ENCODE measurements at places on chromosomes 3 and 15.

DNA sequence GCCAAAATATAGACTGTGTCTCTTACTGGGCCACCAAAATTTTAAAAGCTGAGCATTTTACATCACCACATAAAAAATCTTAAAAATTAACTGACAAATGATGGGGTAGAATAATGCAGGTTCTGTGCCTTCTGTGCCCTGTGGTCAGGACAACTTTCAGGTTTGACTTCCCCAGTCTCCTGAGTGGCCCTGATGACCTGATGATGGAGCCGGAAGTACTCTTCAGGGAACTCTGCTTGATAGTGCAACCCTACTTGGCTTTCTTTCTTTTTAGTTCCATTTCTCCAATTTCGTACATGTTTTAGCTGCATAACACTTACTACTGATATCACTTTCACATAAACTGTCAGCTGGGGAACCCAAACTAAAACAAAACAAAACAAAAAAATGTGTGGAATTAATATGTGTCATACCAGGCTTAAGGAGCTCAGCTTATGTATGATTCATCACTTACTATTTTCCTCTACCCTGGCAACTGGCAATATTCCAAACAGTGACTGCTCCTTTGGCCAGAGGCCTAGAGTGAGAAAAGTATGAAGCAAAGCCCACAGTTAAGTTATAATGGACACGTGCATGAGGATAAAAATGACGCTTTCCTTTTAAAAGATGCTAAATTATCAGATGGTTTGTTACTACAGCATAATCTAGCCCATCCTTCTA lies 194.3 kb downstream of the BCHE start:
- no peak overlapping the region for H3K4me3 ChIP-seq
- no peaks in the 10 kb centered on the region for H3K36me3 ChIP-seq
- peak; percentile 93 for DNase-seq
- peaks cover 24% of the 10 kb centered on the region for H3K4me1 ChIP-seq
- no peaks in the 10 kb centered on the region for H3K27me3 ChIP-seq

DNA sequence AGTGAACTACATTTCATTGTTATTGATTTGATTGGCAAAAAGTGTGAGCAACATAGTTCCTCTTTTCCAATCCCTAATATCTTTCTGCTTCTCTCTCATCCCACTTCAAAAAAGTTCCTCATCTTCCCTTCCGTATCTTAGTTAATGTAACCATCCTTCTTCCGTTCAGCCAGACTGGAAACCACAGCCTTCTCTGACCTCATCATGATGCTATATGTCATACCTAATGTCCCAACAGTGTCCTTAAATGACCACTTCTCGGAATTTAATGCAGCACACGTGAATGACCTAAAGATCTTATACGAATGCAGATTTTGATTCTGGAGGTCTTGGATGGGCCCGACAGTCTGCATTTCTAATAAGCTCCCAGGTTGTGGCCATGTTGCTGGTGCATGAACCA lies 320.3 kb upstream of the SATB1 start:
- DNase-seq, result no peak
- H3K27ac ChIP-seq, result no peak overlapping the region
- H3K4me3 ChIP-seq, result no peak overlapping the region
- no peaks in the 10 kb centered on the region for H3K36me3 ChIP-seq
- no peaks in the 10 kb centered on the region for H3K4me1 ChIP-seq
- no peaks in the 10 kb centered on the region for H3K27me3 ChIP-seq

DNA sequence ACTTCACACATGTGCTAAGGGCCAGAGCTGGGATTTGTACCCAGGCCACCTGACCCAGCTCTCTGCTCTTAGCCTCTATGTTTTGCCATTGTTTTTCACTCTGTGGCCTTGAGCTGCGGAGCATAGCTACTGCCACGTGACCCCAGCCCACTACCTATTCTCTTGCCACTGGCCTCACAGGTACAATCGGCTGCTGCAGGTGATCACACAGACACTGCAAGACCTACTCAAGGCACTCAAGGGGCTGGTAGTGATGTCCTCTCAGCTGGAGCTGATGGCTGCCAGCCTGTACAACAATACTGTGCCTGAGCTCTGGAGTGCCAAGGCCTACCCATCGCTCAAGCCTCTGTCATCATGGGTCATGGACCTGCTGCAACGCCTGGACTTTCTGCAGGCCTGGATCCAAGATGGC lies 46.2 kb downstream of the SEMA3G start:
- DNase-seq, result no peak
- no peaks in the 10 kb centered on the region for H3K4me1 ChIP-seq
- H3K4me3 ChIP-seq, result no peak overlapping the region
- H3K27me3 ChIP-seq, result no peaks in the 10 kb centered on the region

DNA sequence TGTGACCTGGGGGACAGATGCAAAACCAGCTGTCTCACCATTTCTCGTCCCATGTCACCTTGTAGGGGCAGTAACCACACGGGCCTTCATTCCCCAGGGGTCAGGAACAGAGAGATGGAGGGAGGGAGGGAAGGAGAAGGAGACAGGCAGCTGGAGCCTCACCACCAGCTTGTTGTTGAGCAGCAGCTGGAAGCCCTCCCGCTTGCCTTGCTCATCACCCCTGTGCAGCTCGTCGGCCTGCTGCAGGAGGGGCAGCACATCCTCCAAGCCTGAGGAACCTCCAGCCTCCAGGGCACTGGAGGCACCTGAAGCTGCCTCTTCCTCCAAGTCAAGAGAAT lies 10.3 kb downstream of the RMDN3 start:
- H3K27ac ChIP-seq, result no peak overlapping the region
- H3K36me3 ChIP-seq, result peaks cover 21% of the 10 kb centered on the region
- no peaks in the 10 kb centered on the region for H3K27me3 ChIP-seq
- DNase-seq, result no peak
- no peaks in the 10 kb centered on the region for H3K4me1 ChIP-seq

- no peaks in the 10 kb centered on the region for H3K27me3 ChIP-seq
- no peak overlapping the region for H3K27ac ChIP-seq
- no peaks in the 10 kb centered on the region for H3K36me3 ChIP-seq
- no peak for DNase-seq
- H3K4me1 ChIP-seq, result no peaks in the 10 kb centered on the region
These were observed 2.7 kb downstream of the SLC22A14 start for GRCh38 chr3:38284756-38285150.

DNA sequence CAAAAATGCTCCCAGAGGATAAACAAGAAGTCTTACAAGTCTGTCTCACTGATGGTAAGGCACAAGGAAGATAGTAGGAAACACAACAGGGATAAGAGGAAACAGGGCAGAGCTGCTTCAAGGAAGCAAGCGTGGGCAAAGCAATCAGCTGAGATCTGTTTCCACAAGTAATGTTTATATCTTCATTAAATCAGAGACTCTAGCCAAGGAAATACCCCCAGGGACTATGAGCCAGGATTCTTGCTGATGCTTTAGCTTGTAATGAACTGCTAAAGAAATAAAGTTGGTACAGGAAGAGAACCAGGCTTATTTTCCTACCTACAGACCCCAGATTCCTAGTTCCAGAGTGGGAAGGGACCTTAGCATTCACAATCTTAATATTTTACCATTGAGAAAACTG lies 112.7 kb upstream of the C3orf80 start:
- no peaks in the 10 kb centered on the region for H3K36me3 ChIP-seq
- H3K4me1 ChIP-seq, result no peaks in the 10 kb centered on the region
- DNase-seq, result no peak
- no peaks in the 10 kb centered on the region for H3K27me3 ChIP-seq
- no peak overlapping the region for H3K27ac ChIP-seq
- no peak overlapping the region for H3K4me3 ChIP-seq

- H3K4me1 ChIP-seq, result no peaks in the 10 kb centered on the region
- H3K27me3 ChIP-seq, result peaks cover 4% of the 10 kb centered on the region
- no peak for DNase-seq
- no peak overlapping the region for H3K27ac ChIP-seq
These were observed 1154.0 kb downstream of the IGSF11 start for GRCh38 chr3:117880638-117881037.

DNA sequence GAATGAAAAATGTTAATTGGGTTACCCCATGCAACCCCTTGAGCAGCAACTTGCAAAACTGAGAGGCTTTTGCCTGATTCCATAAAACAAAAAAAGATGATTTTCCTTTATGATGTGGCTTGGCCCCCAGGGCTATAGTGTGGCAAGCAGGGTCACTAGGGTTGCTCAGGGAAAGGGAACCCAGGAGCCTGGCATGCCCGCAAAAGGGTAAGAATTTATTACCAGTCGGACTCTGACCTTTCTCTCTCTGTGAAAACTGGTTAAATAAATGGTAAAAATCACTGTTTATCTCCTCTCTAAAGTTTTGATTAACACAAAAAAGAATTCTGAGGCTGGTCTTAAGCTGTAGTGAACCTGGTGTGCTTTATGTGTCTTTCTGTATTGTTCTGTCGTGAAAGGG lies 37.7 kb upstream of the SEC61A1 start:
- DNase-seq, result no peak
- H3K4me1 ChIP-seq, result peaks cover 9% of the 10 kb centered on the region
- no peaks in the 10 kb centered on the region for H3K36me3 ChIP-seq
- H3K4me3 ChIP-seq, result no peak overlapping the region
- H3K27me3 ChIP-seq, result no peaks in the 10 kb centered on the region

- no peak overlapping the region for H3K27ac ChIP-seq
- DNase-seq, result no peak
- H3K36me3 ChIP-seq, result peaks cover 54% of the 10 kb centered on the region
These were observed 29.6 kb downstream of the TMEM39A start for GRCh38 chr3:119433613-119434325.

- no peaks in the 10 kb centered on the region for H3K36me3 ChIP-seq
- no peak overlapping the region for H3K4me3 ChIP-seq
- H3K4me1 ChIP-seq, result no peaks in the 10 kb centered on the region
- peak overlapping the region; percentile 1 for H3K27ac ChIP-seq
These were observed 14.5 kb downstream of the TAGLN3 start for GRCh38 chr3:112013058-112013783.

DNA sequence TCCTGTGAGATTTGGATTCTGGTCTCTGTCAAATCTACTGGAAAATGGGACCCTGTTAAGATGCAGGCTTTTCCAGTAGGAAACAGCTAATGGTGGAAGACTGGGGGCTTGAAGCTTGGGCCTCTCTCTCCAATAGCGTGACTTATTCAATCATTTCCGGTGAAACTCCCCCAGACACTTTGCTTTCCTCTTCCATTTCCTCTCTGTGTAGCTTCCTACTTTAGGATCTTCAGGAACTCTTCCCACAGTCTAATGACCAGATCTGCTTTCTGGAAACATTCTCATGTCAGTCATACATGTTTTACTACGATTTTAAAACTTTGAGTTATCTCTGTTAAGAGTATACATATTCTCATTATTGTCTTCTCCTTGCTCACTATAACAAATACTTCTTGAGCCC lies 28.0 kb upstream of the TPRG1 start:
- no peak overlapping the region for H3K4me3 ChIP-seq
- H3K27ac ChIP-seq, result no peak overlapping the region
- no peaks in the 10 kb centered on the region for H3K27me3 ChIP-seq
- no peaks in the 10 kb centered on the region for H3K36me3 ChIP-seq
- peaks cover 8% of the 10 kb centered on the region for H3K4me1 ChIP-seq
- no peak for DNase-seq

DNA sequence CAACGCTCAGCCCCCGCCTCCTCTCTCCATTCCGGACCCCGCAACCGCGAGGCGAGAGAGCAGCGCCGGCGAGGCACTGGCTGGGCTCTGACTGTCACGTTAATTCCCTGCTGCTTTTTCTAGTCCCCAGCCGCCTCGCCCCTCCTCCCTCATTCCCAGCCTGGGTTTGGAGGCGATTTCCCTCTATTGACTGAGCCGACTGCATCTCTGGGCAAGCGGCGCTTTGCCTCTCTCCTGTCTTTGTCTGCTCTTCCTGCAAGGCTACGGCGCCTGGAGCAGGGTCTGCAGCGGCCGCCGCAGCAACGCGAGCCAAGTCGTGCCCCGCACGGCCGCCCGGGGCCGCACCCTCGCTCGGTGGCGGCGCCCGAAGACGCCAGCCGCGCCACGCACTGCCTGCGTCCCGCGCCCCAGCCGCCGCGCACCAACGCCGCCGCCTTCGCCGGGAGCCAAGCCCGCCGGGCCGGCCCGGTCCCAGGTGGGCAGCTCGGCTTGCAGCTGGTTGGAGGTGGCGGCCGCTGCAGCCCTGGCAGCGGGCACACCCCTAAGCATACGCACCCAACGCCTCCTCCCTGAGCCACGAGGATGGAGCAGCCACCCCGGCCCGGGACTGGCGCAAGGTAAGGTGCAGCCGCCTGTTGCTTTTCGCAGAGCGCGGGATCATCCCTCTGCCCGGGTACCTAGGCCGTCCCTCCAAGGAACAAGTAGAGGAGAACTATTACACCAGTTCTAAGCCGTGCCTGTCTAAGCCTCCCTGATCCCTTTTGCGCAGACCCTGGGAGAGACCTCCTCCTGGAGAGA lies at the start of gene LRRC3B:
Gene LRRC3B, plus strand, starts transcription at position 152 of the 798 bp plus-strand sequence. CDS start 86,901 bp downstream, outside the sequence.
- H3K4me3 ChIP-seq, result no peak within 1 kb of the TSS
- H3K27ac ChIP-seq, result no peak within 1 kb of the TSS
- H3K27me3 ChIP-seq, result no peaks in the 10 kb centered on the region
- H3K36me3 ChIP-seq, result no peaks in the 10 kb centered on the region
- H3K4me1 ChIP-seq, result no peaks in the 10 kb centered on the region

DNA sequence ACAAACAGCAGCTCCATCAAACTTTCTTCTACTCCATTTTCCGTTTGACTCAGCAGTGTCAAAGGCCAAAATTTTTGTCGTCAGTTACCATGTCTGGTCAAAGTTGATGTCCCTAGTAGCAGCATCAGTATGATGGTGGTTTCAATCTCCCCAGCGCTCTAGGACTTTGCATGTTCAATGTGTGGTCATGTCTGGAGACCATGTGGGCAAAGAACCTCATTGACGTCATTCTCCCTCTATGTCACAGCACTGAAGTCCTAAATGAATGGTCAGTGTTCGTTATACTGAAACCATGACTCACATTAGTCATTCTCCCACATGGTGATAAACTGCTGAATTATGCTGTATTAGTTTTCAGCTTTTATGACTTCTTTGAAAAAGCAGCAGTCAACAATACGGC lies 23.2 kb downstream of the SHC4 start:
- no peak overlapping the region for H3K27ac ChIP-seq
- no peaks in the 10 kb centered on the region for H3K27me3 ChIP-seq
- H3K4me3 ChIP-seq, result no peak overlapping the region

DNA sequence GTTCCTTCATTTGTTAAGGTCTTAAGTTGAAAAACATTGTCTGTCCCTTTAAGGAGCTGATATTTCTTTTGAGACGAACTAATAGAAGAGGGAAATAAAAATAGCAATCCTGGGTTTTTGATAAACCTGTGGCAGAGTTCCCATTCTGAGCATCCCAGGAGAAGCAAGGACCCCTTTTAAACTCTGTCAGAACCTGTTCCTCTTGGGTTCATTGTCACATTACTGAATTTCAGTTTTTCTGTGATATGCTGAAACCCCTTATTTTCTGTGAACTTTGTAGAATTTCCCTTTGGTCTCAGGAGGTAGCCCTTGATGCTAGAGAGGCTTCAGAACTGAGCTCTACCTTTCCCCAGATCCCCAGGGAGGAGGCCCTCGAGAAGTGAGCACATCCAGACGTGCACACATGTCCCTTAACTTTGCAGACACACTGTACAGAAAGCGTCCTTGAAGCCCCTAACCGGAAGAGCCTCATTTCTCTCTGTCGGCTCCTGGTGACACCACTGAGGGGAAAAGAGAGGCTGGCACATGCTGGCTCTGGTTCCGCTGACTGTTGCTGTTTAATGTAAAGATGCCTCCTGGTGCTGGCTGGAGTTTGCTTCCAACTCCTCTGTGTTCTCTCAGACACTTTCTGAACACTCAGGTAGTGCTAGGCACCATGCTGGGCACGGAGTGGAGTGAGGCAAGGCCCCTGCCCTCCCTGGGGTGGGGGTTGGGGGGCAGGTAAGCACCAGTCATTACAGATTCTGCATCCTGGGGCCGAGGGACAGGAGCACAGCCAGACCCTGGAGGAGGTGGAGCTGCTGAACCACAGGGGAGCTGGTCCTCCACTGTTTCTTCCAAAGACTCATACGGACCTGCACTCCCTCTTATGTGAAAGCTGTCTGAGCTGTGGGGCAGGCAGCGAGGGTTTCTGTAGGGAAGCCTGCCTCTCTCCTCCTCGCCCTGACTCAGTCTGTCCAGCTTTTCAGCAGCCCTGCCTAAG lies 77.5 kb downstream of the CHDH start:
- H3K4me1 ChIP-seq, result no peaks in the 10 kb centered on the region
- no peaks in the 10 kb centered on the region for H3K36me3 ChIP-seq
- no peak for DNase-seq
